ENCODE measurements at places on chromosomes 1 and 21.

- peak; percentile 65 for DNase-seq
These were observed 26.1 kb downstream of the ATP5PF start for GRCh38 chr21:25708467-25709065.

GRCh38 chr1:154840269-154841176 lies 29.6 kb downstream of the KCNN3 start:
- DNase-seq, result no peak

DNA sequence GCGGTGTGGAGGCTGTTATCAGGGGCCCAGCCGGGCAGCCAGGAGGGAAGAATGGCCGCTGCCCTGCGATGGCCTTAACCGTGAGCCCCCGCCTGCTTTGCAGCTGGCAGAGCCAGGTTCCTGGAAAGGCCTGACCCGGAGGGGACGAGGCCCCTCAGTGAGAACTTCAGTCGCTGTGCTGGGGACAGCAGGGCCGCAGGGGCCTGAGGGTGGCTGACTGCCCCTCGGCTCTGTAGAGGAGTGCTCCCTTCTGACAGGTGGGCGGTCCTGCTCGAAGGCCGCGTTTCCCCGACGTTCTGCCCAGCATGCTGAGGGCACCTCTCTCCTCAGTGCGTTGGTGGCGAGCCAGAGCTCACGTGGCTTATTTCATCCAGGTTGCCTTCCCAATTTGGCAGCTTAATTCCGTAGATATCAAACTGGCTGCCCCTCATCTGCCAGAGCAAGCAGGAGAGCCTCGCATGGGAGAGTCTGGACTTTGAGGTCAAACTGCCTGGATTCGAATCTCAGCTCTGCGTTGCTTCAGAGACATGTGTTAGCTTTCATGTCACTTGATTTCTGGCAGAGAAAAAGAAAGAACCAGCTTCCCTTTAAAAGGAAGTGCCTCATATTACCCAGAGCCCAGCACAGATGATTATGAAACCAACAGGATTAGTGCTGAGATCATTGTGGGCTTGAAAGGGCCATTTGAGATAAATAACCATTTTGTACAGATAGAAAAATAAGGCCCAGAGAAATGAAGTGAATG lies 239.8 kb downstream of the SDCCAG8 start:
- peak; percentile 53 for DNase-seq

DNA sequence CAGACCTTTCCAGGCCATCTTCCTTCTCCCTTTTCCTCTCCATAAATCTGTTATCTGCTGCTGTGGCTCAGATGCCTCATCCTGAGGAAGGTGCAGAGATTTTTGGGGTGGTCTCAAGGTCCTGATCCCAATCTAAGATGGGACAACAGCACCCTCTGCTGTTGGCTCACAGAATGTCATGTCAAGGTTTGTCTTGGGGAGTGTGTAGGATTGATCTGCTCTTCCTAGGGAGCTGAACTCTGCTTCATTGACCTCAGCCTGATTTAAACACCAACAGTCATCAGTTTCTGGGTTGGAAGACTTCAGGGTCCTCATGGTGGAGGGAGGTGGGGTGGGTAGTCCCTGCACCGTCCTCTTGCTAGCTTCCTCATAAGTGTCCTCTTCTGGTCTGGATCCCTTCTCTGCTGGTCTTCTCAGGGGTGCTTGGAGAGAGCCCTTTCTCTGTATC lies 62.8 kb upstream of the LAX1 start:
- DNase-seq, result peak; percentile 86

GRCh38 chr1:231896806-231897205 lies 270.2 kb downstream of the DISC1 start:
- no peak for DNase-seq

GRCh38 chr1:89581859-89582258 lies 51.1 kb upstream of the LRRC8C start:
- DNase-seq, result no peak

DNA sequence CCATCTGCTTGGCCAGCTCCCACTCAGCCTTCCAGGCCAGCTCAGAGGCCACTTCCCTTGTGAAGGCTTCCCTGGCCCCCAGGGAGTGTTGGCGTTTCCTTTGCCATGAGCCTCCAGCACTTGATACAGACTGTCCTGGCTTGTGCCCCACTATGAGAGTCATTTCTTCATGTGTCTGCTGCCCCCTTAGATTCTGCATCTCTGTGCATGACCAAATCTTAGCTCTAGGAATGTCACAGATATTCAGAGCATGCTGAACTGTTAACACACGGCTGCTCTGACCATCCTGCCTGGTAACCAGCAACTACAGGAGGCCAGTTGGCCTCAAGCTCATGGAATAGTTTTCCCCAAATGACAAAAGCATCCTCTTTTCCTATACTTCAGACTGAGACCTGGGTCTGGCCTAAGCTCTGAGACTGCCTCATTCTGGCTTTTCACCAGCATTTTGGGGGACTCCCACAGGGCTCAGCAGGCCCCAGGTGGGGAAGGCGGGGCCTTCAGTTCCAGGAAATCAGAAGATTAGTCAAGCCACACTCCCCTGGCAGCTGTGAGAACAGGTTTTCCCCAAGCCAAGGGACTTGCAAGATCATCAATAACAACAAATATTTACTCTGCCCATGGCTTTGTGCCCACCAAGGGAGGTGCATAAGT lies 182.6 kb upstream of the EDN2 start:
- DNase-seq, result peak; percentile 74

GRCh38 chr1:164579381-164579780 lies 20.4 kb downstream of the PBX1 start:
- peak; percentile 18 for DNase-seq

DNA sequence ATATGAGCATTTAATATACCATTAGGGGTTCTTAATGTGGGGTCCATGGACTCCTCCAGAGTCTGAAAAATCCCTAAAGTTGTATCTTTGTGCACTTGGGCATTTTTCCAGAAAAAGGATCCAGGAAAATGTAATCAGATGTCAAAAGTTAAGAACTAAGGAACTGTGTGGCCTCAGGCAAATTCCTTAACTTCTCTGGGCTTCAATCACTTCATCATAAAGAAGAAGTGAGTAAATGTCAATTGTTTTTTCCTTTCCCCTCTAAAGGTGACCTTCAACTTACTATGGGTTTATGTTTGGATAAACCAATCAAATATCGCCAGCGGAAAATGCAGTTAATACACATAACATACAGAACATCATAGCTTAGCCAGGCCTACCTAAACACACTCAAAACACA lies 2.5 kb downstream of the MAD2L2 start:
- no peak for DNase-seq

- no peak for DNase-seq
These were observed 444.1 kb downstream of the PLPP3 start for GRCh38 chr1:56135069-56135863.

- DNase-seq, result no peak
These were observed 121.7 kb upstream of the PRDX6 start for GRCh38 chr1:173355281-173356031.

GRCh38 chr1:238964631-238965030 lies 421.7 kb upstream of the CHRM3 start:
- DNase-seq, result no peak

- no peak for DNase-seq
These were observed 21.1 kb upstream of the RIMKLA start for GRCh38 chr1:42359466-42359865.

DNA sequence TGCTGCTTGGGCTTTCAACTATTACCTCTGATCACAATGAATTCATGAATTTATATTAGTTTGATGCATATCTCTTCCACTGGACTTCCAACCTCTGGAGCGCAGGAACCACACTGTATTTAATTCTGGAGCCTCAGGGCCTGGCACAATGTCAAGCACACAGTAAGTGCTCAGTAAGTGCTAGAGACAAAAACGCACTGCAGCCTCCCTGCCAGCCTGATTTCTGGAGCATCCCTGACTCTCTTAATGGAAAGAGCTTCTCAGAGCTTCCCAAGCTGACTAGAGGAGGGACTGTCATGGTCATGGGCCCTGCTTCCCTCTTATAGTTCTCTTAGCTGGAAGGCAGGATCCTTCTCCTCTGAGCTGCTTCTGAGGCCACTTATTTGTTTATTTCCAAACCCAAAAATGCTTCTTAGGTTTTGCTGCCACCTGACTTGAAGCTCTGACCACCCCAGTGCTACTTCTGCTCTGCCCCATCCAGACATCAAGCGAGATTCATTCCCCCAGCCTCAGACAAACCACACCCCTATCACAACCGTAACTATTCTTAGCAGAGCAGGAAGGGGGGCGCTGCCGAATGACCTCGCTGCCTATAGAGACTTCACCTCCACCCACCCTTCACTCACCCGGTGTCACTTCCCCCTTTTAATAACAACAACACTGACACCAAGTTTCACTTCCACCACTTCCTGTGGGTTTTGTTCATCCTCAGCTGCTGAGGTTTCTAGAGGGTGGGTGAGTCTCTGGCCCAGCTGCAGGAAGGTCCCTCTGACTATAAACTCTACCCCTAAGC lies 33.6 kb downstream of the NUAK2 start:
- no peak for DNase-seq

DNA sequence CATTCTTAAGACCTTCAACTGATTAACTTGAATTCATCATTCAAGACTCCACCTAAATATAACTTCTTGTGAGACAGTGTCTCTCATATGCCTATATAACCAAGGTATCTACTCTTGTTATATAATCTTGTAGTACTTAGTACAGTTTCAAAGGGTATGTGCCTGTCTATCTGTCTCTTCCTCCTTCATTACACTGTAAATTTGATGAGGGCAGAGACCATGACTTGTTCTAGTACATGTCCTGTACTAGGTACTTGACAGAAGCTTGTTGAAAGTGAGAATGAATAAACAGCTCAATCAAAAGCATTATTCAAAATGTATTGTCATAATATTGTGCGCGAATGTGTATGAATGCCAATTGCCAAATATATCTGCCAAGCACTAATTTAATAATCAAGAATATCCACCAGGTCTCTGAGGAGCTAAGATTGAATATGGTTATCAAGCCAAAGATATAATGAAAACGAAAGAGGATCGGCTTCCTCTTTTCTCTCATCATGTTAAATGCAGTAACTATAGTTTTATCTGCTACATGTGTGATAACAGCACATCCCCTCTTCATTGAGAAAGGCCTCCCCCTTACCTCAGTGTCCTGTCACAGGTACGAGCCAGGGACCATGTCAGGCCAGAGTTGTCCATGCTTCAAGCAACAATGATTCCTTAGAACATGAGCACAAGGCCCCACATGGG lies 117.3 kb downstream of the UCHL5 start:
- no peak for DNase-seq

- no peak for DNase-seq
These were observed 494.5 kb upstream of the LRRC7 start for GRCh38 chr1:69073176-69073575.

DNA sequence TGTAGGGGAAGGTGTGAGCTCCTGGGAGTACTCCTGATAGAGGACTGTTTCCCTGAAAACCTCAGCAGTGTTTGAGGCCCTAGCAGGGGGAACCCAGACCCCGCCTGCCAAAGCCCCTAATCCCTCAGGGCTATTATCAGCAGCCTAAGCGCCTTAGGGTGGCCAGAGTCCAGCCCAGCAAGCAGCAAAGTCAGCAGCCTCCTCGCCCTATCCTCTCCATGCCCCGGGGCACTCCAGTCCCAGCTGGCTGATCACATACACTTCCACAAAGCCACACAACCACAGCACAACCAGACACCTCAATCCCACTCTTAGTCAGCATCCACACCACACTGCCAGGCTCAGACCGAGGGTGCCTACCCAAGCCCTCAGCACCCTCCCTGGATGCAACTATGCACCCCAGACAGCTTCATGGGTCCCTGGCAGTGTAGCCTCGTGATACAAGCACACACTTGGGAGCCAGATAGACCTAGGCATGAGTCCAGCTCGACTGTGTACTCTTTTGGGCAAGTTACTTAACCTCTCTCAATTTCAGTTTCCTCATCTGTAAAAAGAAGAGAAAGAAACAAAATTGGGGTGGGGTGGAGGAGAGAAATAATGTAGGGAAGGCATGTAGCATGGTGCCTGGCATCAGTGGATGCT lies 7.1 kb downstream of the IGSF9 start:
- DNase-seq, result peak; percentile 94

DNA sequence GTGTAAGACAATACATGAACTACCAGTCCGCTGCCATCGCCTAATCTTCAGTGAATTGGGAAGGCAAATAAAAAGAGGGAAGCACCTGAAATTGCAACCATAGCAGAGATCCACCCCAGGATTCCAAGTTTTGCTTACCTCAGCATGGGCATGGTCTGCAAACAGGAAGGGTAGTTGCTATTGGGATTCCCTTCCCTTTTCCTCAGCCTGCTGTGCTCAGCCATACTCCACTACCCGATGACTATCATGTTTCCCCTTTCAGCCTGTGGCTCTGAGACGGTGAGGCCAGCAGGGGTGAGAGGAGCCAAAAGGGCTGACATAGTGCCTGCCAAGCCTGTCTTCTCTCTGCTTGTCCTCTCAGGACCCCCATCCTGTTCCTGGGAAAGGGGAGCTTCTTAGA lies 64.2 kb downstream of the GPR137B start:
- DNase-seq, result no peak

DNA sequence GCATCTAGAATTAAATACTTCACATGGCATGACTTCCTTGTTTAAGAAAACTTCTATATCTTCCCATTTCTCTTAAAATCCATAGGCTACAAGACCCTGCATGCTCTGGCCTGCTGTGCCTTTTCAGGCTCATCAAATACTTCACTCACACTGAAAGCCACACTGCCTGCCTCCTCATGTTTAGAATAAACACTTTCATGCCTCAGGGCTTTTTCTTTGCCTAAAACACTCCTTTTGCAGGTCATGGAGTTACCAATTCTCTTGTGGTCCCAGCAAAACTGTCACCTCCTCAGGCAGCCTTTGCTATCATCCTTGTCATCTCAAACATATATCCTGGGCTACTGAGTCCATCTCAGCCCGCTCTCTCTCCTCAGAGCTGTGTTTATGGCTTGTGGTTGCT lies 5.5 kb downstream of the SGIP1 start:
- DNase-seq, result no peak

DNA sequence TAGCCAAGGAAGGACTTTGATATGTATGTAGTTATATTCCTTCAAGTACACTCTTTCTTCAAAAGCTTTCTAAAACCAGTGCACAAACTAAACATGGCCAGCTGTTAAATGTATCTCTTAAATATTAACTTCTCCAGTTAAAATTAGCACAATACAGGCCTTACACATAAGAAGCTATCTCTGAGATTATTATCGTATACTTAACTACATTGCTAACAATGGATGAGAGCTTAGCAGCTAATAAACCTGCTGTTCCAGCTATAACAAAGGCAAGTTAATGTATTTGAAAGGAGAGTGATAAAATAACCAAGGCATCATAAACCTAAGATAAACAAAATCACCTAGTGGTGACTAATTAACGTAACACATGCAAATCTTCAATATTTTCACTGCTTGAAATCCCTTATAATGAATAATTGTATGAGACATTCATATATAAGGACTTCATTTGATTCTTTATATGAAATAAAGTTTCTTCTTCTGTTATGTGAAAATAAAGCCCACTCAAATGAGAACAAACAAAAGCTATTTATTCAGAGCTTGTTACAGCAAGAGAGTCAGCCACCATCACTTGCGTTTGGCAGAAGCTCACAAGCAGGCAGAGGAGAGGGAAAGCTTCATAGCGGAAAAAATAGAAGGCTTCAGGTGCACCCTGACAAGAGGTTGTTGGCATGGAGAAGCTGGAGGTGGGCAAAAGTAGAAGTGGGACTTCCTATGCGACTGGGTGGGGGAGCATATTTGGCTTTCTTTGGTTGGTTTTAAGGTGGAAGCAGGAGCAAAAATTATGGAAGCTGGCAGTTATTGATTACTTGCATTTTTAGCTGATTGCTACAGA lies 274.1 kb upstream of the CHRM3 start:
- no peak for DNase-seq

- no peak for DNase-seq
These were observed 132.3 kb downstream of the TOMM20 start for GRCh38 chr1:234996245-234996757.

GRCh38 chr21:38740090-38740489 lies 65.6 kb upstream of the ETS2 start:
- DNase-seq, result no peak

- no peak for DNase-seq
These were observed 156.6 kb downstream of the APP start for GRCh38 chr21:26013970-26014369.

- no peak for DNase-seq
These were observed 3.6 kb downstream of the ETS2 start for GRCh38 chr21:38809198-38809878.
